ENCODE measurements at places on chromosomes 11 and 22. TPM values are rescaled to one million over a fixed set of nuclear protein-coding genes. Genes with fewer than 3 reads are reported as not detected.
A peak's percentile ranks its signal among the peaks of the same experiment; 100 is the strongest.

DNA sequence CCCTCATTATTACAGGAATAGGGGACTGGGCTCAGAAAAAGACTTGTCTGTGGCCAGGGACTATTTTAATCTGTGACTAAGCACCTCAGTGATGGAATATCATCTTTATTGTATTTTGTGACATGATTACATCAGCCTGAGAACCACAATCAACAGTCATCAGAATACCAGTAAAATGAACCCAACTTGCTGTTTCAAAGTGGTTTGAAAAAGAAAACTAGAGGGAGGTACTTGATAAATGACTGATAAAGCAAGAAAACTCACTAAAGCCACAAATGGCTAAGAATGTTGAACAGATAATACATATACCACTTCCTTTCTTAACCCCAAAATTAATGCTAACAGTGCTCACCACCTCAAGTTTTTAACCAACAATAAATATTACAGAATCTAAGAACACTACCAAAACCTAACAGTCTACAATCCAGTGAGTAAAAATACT, 155.7 kb downstream of the ATG16L2 start:
- H3K27ac ChIP-seq: no peak overlapping the region
- no peaks in the 10 kb centered on the region for H3K36me3 ChIP-seq
- no peak for DNase-seq
- H3K4me1 ChIP-seq: no peaks in the 10 kb centered on the region
- no peaks in the 10 kb centered on the region for H3K27me3 ChIP-seq

DNA sequence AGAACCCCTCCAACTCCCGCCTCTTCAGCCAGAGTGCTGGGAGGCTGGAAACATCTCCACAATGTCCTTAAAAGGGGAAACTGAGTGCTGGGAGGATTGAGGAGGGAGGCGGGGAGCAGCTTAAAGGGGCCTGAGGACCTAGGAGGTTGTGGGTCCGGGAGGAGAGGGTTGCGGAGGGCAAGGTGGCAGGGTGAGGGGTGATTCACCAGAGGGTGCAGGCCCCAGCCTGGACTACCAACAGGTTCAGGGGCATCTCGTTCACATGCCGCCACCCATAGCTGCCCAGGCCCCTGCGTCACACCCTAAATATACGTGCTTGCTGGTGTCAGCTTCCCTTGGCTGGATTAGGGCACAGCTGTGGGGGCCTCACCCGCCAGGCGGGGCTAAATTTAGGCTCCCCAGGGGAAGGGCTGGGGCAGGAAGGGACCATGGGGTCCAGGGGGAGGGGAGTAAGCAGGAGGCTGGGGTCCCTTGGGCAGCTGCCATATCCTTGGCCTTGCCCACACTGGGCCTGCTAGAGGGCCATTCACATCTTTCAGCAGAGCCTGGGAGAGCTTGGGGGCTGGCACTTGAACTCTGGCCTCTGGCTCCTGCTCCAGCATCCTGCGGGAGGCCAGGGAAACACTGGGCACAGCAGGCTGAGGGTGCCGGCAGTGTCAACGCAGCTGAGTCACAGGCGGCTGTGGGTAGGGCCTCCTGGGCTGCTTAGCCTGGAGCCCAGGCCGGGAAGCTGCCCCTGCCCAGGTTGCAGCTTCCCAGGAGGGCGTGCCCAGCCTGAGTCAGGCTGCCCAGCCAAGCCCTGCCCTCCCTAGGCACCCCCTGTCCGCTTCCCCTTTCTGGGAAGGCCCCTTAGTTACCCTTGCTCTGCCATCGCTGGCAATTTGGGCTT, 1.3 kb downstream of the EHBP1L1 start:
- peak; percentile 82 for DNase-seq
- H3K36me3 ChIP-seq: no peaks in the 10 kb centered on the region
- peak overlapping the region; percentile 24 for H3K27ac ChIP-seq
- H3K4me3 ChIP-seq: peak overlapping the region; percentile 66

DNA sequence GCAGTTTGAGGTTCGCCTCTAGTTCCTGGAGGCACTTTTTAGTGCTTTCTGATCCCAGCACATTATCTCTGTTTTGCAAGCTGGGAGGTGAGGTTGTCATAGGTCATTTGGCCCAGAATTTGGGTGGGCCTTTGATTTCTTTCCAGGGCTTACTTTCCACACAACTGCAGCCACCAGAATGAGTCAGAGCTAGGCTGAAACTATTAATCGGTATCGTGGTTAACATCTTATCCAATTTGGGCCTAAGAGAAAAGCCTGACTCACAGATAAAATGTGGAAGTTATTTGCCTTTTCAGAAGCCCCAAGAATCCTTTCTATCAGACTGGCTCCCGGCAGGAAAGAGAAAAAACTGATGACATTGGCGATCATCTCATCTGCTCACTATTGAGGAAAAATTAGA, 166.4 kb downstream of the KIRREL3 start:
- H3K4me3 ChIP-seq: no peak overlapping the region
- H3K27ac ChIP-seq: no peak overlapping the region
- DNase-seq: no peak
- no peaks in the 10 kb centered on the region for H3K27me3 ChIP-seq
- no peaks in the 10 kb centered on the region for H3K36me3 ChIP-seq
- no peaks in the 10 kb centered on the region for H3K4me1 ChIP-seq

GRCh38 chr11:110199184-110199981, 97.0 kb downstream of the RDX start:
- H3K36me3 ChIP-seq: no peaks in the 10 kb centered on the region
- H3K27ac ChIP-seq: no peak overlapping the region
- H3K27me3 ChIP-seq: no peaks in the 10 kb centered on the region
- DNase-seq: no peak
- peaks cover 24% of the 10 kb centered on the region for H3K4me1 ChIP-seq

The IL18 gene
- total RNA-seq: 0.18 TPM

- peaks cover 15% of the 10 kb centered on the region for H3K27me3 ChIP-seq
- no peak overlapping the region for H3K4me3 ChIP-seq
- no peak overlapping the region for H3K27ac ChIP-seq
- H3K4me1 ChIP-seq: no peaks in the 10 kb centered on the region
- H3K36me3 ChIP-seq: no peaks in the 10 kb centered on the region
These were observed 3.3 kb downstream of the LMO1 start for GRCh38 chr11:8260202-8260966.

- no peaks in the 10 kb centered on the region for H3K36me3 ChIP-seq
- no peak overlapping the region for H3K4me3 ChIP-seq
- no peak for DNase-seq
These were observed 88.8 kb upstream of the CLDN5 start for GRCh38 chr22:19612866-19613572.

The TSSK2 gene
- total RNA-seq: not detected
